ENCODE measurements at places on chromosomes 1 and 21. TPM values are rescaled to one million over a fixed set of nuclear protein-coding genes. Genes with fewer than 3 reads are reported as not detected.

RGS8 gene
- 0.17 TPM for total RNA-seq

LYSMD1 gene
- total RNA-seq = 10.0 TPM

DNA sequence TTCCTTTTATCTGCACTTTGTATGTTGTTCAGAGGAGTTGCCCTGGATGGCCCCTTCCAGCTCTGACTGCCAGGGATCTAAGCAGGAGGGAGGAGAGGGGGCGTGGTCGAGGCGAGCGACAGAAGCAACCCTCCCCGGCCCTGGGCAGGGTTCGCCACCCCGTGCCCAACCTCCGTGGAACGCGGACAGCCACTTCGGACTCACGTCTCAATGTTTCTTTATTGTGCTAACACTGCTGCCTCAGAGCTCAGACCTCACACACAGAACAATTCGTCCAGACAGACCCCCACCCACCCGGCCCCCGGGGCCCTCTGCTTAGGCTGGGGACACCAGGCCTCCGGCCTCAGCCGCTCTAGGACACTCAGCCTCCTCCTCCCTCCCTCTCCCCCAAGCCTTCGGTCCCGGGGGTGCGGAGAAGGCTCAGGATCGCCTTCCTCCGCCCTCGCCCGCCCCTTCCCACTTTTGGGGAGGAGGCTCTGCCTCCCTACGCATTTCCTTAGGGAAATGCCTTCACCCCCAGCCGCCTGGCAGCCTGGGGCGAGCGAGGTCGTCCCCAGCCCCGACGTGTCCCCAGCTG, 8.3 kb downstream of the VSIG8 start:
- H3K4me3 ChIP-seq = peak overlapping the region; percentile 83
- no peaks in the 10 kb centered on the region for H3K36me3 ChIP-seq
- no peak for DNase-seq
- peaks cover 24% of the 10 kb centered on the region for H3K4me1 ChIP-seq
- no peaks in the 10 kb centered on the region for H3K27me3 ChIP-seq
- peak overlapping the region; percentile 89 for H3K27ac ChIP-seq

GRCh38 chr1:32337855-32338636, 2.0 kb upstream of the MARCKSL1 start:
- H3K27me3 ChIP-seq = no peaks in the 10 kb centered on the region
- no peak for DNase-seq
- H3K4me1 ChIP-seq = peaks cover 21% of the 10 kb centered on the region
- H3K27ac ChIP-seq = no peak overlapping the region
- peaks cover 5% of the 10 kb centered on the region for H3K36me3 ChIP-seq
- no peak overlapping the region for H3K4me3 ChIP-seq

- H3K27me3 ChIP-seq = peaks cover 24% of the 10 kb centered on the region
- H3K4me1 ChIP-seq = peaks cover 3% of the 10 kb centered on the region
- no peaks in the 10 kb centered on the region for H3K36me3 ChIP-seq
- no peak overlapping the region for H3K27ac ChIP-seq
Observed at GRCh38 chr1:10824821-10825540, 28.5 kb upstream of the CASZ1 start.

- H3K4me3 ChIP-seq = no peak overlapping the region
- DNase-seq = no peak
- H3K36me3 ChIP-seq = no peaks in the 10 kb centered on the region
- peaks cover 10% of the 10 kb centered on the region for H3K27me3 ChIP-seq
Observed at GRCh38 chr1:69794831-69795230, 227.1 kb downstream of the LRRC7 start.

All from chondrocyte (in vitro differentiated cells).